ENCODE measurements at places on chromosomes 12 and 14.

GRCh38 chr12:127272864-127273263 lies 994.1 kb upstream of the TMEM132C start:
- no peak for DNase-seq

DNA sequence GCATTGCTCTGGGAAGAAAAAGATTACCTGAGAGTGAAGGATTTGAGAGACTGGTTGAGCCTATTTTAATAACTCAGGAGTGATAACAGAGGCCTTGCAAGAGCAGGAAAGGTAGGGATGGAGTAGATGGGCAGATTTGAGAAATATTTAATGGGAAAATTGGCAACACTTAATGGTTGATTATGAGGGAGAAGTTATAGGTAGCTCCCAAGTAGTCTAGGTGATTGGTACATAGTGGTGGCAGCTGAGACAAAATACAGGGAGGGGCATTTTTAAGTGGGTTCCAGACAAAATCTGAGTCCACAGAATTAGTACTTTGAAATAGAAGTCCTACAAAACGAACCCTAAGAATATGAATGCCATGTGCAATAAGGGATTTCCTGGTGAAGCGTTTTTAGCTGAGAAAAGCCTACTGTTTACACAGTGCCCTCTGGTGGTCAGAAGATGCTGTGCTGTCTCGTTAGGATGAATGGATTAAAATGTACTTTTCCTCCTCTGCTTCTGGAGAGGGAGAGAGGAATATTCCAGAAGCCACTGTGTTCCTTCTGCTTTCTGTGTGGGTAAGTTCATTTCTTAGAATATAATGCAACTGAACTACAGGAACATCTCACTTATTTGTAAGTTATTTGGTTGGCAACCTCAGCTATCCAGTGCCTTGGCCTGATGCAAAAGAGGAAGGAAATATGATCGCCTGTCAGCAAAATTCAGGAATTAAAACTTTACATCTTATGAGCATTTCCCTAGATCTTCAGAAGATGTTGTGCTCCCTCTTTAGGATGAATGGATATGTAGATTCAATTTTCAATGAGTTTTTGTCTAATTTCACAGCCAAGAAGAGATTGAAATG lies 6.5 kb downstream of the ZBTB1 start:
- DNase-seq: peak; percentile 63

- no peak for DNase-seq
Observed at GRCh38 chr12:111093428-111094142, 173.2 kb upstream of the MYL2 start.

GRCh38 chr12:117968826-117969659 lies at the start of gene KSR2:
TSS of gene KSR2 (minus strand) at chr12:117968990. CDS start at chr12:117968255, 735 bp downstream.
- DNase-seq: peak; percentile 96

DNA sequence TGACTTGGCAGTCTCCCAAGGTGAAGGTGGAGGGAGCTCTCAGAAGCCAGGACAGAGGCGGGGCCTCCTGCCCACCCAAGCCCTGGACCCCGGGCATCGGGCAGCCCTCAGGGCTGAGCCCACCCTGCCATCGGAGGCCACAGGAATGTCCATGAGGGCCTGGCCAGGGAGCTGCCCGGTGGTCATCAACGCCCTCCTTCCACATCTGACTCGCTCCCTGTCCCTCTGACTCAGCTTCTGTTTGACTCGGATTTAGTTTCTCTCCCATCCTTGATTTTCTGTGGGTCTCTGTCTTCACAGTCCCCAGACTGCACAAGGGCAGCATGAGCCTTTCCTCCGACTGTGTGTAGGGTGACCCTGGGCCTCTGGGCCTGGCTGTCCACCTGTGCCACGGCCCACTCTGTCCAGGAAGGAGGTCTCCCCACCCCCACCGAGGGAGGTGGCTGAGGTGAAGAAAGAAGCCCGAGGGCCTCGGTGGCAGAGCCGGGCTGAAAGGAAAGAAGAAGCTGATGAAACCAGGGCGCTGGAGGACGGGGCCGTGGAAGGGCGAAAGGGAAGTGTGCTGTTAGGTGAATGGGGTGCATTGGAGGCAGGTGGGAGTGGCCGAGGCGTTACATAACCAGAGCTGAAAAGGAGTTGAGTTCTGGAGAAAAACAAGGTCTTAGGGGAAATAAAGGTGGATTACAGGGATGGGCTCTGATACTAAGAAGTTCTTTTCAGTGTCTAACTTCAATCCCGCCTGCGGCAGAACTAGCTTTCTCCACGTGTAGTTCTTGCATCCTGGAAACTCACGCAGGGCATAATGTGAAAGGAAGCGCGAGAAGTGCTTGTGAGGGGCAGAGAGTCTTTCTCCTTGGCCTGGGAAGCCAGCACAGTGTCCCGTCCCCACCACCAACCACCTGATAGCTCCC lies 16.7 kb upstream of the TMEM106C start:
- DNase-seq: no peak

DNA sequence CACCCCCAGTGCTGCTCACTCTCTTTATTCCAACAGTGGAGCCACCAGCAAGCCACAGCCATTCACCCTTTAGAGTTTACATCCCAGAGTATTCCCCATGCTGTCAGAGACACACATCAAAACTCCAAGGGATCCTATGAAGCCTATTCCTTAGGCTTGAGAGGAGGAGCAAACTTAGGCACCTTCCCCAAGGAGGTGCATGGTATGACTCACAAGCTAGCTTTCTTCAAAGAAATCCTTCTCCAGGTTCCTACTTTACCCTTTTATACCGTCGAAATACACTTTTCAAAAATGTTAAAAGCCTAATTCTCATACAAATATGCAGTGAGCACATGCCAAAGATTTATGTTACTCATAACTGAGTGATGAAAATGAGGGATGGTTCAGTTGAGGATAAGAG lies 175.4 kb downstream of the ETNK1 start:
- no peak for DNase-seq

- DNase-seq: no peak
Observed at GRCh38 chr14:89792489-89793366, 161.8 kb downstream of the EFCAB11 start.

GRCh38 chr12:2258025-2258424 lies 205.2 kb downstream of the CACNA1C start:
- DNase-seq: no peak

DNA sequence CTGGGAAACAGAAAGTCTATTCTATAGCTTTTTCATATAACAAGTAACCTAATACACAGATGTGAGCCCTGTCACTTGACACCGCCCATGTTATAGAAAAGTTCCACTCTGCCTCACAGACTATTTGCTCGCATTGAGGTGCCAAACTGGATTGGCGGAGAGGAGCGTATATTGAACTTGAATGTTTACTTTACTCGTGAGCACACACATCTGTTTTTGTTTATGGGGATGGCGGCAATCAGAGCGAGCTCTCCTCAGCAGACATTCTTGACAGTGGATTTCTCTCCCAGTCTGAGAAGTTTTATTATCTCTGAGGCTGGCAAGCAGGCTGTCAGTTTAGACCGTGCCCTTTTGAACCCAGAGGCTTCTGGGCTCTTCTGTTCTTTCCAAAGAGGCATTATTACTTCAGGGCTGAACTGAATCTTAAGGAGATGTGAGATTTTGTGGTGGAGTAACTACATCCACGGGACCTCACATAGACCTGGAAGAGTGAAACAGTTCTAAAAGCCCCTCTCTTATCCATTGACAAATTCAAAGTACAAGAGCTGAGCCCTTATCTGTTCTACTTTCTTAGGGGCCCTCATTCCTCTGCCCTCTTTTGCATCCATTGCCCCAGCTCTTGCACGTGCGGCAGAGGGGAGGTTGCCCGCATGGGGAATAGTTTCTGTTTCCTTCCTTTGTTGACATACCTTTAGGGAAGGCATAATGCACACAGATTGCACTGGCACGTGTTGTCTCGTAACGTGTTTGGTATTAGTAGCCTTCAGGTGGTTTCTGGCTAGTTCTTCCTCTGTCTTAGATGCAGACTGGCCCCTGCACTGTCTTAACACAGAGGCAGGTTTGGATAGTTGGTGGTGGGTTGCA lies 68.2 kb downstream of the DRAM1 start:
- DNase-seq: no peak

DNA sequence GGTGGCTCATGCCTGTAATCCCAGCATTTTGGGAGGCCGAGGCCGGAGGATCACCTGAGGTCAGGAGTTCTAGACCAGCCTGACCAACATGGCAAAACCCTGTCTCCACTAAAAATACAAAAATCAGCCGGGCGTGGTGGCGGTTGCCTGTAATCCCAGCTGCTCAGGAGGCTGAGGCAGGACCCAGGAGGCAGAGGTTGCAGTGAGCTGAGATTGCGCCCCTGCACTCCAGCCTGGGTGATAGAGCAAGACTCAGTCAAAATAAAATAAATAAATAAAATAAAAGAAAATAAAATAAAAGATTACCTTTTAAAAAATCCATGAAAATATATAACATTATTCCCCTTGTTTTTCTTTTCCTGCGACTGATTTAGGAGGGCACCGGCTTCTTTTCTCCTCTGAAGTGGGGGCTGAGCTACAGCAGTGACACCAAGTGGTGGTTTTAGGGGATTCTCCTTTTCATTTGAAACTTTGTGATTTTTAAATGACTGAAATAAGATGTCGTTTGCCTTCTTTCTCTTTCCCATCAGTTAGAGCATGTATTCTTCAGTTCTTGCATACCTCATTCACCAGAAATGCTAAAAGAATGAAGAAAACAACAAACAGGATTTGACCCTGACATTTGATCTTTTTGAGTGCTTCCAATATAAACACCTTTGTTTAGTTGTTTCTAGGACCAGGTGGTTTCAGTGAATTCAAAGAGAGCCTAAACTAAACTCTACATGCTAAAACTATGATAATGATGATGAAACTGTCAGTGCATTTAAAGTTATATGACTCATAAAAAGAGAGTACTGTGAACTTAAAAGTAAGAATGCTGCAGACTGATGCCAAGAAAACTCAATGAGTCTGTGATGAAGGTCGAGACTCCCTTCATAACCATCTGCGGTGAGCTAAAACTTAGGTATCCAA lies 22.6 kb upstream of the PKP2 start:
- DNase-seq: no peak

DNA sequence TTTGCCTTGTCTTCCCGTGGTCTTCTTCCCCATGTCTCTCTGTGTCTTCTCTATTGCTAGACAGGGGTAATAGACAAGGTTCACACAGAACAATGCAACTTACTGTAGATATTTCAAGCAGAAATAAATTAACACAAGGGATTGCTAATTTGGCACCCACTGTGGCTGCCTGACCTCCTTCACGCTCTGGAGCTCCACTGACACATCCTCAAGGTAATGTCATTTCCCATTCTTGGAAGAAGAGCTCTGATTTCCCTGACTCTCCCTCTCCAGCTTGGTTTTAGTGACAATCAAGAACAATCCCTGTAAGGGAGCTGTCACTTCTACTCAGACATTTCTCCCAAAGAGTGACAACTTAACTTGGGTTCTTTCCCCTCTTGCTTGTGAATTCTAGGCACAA lies 105.4 kb upstream of the NAP1L1 start:
- no peak for DNase-seq

- DNase-seq: peak; percentile 27
Observed at GRCh38 chr14:60648249-60648933, 886 bp downstream of the SIX1 start.

GRCh38 chr12:11752403-11753149 lies 103.1 kb downstream of the ETV6 start:
- no peak for DNase-seq

- no peak for DNase-seq
Observed at GRCh38 chr12:120978296-120979219, at the start of gene HNF1A. TSS of gene HNF1A (plus strand) at chr12:120978543. CDS start at chr12:120978769, 226 bp downstream.

DNA sequence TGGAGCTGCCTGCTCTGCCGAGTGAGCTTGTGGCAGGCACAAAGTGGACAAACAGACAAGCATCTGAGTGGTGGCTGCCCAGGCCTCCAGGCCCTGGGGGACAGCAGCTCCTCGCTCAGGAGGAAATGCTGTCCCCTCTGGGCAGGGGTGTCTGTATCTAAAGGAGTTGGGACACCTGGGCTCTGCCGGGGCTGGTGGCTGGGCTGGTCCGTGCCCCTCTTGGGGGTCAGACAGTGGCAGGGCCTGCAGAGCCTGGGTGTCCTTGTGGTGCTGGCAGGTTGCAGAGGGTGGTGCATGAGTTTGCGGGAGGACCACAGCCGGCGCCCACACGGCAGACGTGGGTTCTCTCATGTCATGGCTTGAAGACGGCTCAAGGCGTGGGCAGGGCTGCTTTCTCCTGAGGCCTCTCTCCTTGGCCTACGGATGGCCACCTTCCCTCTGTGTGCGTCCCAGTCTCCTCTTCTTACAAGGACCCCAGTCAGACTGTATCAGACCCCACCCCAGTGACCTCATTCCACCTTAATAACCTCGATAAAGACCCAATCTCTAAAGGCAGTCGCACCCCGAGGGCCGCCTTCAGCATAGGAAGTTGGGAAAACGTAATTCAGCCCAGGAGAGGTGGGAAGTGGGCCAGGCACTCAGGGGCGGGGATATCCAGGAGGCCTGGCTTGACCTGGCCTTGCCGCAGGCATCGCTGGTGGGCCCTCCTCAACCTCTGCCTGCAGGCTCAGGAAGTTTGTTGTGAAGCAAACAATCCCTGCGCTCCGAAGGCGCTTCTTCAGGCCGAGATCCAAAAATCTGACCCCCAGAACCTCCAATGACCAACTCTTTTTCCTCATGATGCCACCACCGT lies 110.0 kb downstream of the KIF26A start:
- no peak for DNase-seq

DNA sequence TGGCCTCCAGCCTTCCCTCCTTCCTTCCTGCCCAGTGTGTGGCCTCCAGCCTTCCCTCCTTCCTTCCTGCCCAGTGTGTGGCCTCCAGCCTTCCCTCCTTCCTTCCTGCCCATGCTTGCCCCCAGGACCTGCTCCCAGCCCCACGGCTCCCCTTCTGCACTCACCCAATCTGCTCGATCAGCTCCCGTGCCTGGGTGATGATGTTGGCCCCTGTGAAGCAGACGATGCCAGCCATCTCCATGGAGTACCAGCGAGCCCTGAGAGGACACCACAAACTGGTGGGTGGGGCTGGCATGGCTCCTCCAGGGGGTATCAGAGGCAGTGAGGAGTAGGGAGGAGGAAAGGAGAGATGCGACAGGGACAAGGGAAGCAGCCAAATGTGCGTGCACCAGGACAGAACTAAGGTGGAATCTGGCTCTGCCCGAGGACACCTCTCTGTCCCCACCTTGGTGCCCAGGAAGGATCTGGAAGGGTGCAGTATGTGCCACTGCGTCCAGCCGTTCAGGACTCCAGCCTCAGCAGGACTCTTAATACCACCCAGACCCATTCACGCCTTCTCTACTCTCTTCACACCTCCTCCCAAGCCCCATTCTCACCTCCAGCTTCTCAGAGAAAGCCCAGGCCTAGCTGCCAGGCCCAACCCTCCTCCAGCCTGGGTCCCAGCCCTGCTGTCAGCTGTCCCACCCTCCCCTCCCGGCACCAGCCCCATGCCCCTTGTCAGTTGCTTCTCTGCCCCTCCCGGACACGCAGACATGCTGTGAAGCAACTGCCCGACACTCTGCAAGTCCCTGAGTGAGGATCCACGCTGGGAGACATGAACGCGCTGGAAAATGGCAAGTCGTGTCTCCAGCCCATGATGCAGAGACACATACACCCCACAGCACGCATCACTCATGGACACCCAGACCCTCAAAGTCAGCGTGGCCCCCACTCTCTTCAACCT lies 22.7 kb downstream of the POLE start:
- DNase-seq: no peak

DNA sequence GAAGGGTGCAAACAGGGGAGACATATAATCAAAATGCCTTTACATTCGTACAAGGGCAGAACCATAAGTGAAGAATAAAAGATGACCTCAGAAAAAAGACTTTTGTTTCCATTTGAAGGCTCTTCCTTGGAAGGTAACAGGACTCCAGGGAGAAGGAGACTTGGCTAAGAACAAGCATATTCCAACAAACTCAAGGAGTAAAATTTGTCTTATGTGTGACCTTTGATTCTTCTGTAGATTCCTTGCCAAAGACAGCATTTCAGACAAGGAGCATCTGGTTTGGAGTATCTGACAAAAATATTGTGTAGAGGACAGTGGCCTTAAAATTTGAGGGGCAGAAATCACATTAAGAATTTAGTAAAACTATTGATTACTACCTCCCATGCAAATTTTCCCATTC lies 991.9 kb downstream of the FLRT2 start:
- DNase-seq: no peak
